ENCODE measurements at places on chromosomes 2 and 18. TPM values are rescaled to one million over a fixed set of nuclear protein-coding genes. Genes with fewer than 3 reads are reported as not detected.

DNA sequence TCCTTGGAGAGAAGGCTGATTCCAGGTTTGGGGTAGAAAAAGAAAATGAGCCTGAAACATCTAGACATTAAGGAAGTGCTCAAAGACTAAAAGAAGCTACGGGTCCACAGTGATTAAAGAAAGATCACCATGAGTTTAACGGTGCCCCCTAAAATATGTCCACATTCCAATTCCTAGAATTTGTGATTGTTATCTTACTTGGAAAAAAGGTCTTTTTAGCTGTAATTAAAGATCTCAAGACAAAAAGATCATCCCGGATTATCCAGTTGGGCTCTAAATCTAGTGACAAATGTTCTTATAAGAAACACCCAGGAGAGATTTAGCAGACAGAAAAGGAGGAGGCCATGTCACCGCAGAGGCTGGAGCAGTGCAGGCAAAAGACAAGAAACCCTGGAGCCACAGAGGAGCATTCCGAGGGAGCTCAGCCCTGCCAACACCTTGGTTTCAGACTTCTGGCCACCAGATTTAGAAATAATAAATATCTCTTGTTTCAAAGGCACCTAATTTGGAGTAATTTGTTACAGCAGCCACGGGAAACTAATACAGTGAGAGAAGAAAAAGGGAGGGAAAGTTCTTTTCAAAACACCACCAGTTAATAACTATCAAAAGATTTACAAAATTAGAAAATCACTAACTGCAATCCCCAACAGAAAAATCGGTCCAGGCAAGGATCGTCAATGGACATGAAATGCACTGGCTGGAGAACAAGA lies 8.5 kb downstream of the UXS1 start:
- DNase-seq, result no peak

DNA sequence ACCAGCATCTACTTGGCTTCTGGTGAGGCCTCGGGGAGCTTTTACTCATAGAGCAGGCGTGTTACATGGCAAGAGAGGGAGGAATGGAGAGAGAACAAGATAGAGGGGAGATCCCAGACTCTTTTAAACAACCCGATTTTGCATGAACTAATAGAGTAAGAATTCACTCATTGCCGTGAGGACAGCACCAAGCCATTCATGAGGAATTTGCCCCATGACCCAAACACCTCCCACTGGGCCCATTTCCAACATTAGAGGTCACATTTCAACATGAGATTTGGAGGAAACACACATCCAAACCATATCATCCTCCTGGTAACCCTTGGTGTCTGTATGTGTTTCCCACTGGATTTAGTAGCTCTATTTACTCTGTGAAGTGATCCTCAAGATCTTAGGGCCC lies 249.9 kb upstream of the SP5 start:
- no peak for DNase-seq

DNA sequence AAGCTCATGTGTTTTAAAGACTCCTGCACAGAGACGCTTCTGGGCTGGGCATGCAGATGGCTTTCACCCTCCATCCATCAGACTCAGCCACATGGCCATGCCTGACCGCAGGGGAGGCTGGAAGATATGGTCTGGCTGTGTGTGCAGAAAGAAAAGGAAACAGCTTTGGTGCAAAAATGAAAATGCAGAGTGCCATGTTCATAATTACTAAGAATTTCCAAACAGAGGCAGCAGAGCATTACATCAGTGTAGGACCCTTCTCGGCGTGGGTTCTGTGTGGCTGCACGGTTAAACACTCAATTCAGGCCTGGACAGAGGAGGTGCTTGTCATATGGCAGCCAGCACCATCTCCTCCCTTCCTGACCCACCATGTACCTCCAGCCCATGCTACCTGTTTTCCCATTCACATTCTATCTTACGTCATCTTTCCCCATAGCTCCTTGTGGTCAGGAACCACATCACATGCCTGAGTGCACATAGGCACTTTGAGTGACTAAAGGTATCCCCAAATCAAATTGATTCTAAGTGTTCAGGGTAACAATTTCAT lies 200.3 kb upstream of the ID2 start:
- DNase-seq, result no peak

- DNase-seq, result no peak
Observed at GRCh38 chr2:238653431-238654109, 194.3 kb upstream of the TWIST2 start.

DNA sequence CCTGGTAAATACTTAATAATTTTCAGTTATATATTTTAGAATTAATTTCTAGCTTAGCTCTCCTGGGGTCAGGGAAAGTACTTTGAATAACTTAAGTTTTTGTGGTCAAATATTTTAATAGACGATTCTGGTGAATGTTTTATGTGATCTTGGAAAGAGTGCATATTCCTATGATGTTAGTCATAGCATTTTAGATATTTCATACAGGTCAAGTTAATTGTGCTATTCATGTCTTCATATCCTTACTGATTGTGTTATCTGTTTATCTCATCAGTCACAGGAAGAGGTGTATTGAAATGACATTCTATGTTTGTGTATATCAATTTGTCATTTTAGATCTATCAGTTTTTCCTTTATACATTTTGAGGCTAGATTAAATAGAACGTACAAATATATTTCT lies 576.2 kb downstream of the CPS1 start:
- no peak for DNase-seq

DNA sequence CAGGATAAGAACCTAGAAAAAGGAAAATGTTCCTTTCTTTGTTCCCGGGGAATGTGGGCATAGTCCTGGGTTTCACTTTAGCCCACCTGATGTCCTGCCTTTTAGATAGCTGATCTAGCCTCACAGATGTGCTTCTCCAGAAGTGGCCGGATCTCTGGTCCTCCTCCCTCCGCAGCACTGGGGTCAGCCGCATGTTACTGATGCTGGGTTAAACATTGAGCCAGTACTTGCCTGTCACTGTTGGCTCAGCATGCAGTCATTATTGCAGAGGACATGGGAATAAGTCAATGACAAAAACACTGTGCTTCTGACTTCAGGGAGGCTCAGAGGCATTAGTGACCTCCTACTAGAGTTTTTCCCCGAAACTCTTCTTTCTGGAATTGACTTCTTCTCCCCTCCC lies 27.6 kb downstream of the NCK2 start:
- DNase-seq, result no peak

DNA sequence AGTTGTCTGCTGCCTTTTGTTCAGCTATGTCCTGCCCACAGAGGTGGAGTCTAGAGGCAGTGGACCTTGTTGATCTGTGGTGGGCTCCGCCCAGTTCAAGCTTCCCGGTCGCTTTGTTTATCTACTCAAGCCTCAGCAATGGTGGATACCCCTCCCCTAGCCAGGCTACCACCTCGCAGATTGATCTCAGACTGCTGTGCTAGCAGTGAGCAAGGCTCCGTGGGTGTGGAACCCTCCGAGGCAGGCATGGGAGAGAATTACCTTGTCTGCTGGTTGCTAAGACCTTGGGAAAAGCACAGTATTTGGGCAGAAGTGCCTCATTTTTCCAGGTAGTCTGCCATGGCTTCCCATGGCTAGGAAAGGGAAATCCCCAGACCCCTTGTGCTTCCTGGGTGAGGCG lies 146.0 kb downstream of the KCNJ3 start:
- DNase-seq, result no peak

DNA sequence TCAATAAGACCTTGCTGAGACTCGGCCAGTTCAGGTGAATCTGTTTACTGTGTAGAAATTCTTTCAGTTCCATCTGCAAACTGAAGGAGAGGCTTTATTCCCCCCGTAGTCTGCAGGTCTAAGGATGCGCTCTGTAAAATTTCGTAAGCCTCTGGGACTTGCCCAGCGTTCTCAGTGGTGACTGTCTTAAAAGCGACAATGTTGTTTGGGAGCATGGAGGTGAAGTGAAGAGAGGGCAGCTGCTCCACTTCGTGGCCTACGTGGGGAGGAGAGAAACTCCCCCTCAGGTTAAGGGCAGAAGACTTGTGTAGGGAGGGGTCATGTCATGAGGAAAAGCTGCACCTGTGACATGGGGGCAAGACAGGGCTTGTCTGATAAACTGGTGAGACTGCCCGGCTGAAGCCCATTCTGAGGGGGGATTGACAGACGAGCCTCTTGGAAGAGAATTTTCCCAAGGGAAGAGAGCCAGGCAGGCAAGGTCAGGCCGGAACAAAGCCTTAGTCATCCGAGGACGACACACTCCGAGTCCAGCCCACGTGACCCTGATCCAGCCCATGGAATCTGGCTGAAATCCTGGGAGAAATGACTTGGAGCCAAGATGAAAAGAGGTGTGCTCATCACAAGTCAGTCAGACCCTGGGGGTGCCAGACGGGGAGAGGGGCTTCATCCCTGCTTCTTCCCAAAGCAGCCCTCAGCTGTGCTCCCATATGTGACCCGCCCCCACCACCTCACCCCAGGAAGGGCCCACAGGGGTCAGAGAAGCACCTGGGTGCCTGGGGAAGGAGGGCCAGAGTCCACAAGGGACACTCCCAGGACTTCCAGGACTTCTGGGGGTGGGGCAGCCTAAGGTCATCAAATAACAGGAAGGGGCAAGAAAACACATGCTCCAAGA lies 88.5 kb upstream of the SH3BP4 start:
- DNase-seq, result peak; percentile 82

AP1S3 gene
- total RNA-seq, result 5.8 TPM

SLC4A3 gene
- total RNA-seq, result 1.1 TPM

AQP12A gene
- total RNA-seq, result not detected

Measured in IMR-90 (cell line).